ENCODE measurements at places on chromosomes 2 and 18.

DNA sequence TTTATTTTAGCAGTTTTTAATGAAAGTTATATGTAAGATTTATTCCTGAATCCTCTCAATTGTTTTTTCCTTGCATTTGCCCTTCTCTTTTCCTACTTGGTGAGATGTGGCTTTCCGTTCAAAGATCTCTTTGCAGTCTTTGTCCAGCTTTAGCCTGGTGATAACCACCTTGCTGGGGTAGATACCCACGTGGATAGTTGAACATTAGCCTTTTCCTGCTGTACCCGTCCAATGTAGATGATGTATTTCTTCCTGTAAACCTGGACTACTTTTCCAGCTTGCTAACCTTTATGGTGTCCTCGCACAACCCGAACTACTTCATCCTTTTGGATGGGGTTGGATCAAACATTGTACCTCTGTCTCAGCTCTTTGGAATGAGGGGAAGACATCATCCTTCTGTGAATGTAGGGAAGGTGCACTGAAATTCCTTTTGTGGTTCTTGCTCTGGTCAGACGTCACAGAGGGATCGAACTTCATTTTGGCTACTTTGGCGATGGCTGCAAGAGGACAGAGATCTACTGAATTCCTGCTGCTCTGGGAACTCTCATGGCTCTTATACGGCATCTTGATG is 293.2 kb upstream of the EPAS1 start:
- no peak for DNase-seq

DNA sequence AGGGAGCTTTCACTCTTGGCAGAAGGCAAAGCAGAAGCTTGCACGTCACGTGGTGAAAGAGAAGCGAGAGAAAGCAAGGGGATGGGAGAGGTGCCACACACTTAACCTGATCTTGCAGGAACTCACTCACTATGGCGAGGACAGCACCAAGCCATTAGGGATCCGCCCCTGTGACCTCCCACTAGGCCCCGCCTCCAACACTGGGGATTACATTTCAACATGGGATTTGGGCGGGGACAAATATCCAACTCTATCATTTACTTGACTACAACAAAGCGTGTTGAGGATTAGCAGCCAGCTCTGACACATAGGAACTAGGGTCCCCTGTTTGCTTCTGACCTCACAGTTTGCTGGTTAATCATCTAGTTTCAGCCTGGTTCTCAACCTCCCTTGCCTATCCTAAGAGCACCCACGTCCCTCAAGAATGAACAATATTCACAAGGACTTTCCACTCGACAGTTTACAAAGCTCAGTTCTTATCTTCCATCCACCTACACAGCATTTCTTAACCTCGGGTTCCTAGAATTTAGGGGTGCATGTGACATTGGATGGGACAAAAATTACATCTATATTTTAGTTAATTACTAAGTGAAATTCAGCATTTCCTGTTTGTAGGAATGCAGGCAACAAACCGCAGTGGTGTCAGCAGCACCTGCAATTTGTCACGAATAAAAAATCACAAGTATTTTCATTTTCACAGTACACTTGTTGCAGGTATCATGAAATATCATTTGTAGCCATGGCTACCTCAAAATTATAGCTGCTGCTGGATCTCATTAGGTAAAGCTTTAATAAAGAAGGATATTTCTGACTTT is 36.0 kb downstream of the LBH start:
- no peak for DNase-seq

- no peak for DNase-seq
These were observed 110.0 kb downstream of the CDH20 start for GRCh38 chr18:61443081-61443725.

GRCh38 chr2:55952415-55952814 is 28.8 kb upstream of the EFEMP1 start:
- DNase-seq, result no peak

- no peak for DNase-seq
These were observed 55.7 kb upstream of the LYPD1 start for GRCh38 chr2:132725748-132726147.

DNA sequence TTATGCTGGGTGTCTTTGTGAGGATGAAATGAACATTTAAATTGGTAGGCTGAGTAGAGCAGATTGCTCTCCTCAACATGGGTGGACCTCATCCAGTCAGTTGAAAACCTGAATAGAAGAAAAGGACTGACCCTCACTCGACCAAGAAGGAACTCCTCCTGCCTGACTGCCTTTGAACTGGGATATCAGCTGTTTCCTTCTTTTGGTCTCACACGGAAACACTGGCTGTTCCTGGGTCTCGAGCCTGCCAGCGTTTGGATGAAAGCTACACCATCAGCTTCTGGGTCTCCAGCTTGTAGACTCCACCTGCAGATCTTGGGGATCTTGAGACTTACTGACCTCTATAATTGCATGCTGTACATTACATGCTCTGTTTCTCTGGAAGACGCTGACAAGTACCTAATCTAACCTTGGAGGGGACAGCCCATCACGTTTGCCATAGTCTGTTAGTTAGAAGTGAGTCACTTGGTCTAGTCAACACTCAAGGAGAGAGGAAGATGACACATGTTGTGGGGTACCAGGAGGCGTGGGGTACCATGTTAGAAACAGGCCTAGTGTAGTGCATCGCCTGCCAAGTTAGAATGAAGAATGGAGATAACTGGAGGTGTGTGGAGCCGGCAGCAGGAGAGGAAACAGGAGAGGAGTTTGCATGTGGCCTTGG is 267.0 kb downstream of the MREG start:
- DNase-seq, result no peak

DNA sequence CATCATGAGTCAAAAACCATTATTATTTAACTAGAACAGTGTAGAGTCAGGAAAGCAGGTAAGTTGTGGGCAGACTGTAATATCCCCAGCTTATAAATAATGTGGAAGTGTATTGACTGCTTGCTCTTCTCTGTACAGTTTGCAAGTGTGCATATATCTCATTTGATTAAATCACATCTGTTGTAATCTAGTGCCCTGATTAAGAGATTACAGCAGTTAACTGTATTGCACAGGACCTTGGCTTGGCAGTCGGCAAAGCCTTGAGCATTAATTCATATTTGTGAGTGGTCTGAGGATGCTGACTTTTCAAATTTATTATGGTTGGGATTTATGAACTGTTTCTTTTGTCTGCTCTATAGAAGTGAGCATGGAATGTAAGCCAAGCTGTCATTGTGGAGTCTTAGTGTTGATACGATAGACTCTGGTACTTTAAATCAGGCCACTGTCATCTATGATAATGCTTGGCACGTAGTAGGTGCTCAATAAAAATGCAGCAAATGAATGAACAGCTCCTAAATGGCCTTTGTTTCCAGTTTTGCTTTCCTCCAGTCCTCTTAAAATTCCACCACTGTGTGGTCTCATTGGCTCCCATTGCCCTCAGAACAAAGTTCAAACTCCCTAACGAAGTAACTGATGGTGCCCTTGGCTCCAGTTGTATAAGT is 48.3 kb downstream of the RAB31 start:
- DNase-seq, result no peak

- DNase-seq, result no peak
These were observed 16.2 kb upstream of the TMEM178A start for GRCh38 chr2:39649511-39649910.

DNA sequence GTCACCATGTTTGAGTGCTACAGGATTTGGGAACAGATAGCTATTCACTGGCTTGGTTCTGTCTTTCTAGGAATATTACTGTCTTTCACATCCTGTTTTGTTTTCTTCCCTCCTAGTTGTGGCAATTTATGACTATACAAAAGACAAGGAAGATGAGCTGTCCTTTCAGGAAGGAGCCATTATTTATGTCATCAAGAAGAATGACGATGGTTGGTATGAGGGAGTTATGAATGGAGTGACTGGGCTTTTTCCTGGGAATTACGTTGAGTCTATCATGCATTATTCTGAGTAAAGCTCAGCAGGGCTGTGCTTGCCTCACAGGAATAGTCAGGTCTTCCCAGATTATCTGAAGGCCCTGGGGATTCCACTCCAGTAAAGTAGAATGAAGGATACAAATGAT is 98.9 kb downstream of the ABI2 start:
- no peak for DNase-seq

DNA sequence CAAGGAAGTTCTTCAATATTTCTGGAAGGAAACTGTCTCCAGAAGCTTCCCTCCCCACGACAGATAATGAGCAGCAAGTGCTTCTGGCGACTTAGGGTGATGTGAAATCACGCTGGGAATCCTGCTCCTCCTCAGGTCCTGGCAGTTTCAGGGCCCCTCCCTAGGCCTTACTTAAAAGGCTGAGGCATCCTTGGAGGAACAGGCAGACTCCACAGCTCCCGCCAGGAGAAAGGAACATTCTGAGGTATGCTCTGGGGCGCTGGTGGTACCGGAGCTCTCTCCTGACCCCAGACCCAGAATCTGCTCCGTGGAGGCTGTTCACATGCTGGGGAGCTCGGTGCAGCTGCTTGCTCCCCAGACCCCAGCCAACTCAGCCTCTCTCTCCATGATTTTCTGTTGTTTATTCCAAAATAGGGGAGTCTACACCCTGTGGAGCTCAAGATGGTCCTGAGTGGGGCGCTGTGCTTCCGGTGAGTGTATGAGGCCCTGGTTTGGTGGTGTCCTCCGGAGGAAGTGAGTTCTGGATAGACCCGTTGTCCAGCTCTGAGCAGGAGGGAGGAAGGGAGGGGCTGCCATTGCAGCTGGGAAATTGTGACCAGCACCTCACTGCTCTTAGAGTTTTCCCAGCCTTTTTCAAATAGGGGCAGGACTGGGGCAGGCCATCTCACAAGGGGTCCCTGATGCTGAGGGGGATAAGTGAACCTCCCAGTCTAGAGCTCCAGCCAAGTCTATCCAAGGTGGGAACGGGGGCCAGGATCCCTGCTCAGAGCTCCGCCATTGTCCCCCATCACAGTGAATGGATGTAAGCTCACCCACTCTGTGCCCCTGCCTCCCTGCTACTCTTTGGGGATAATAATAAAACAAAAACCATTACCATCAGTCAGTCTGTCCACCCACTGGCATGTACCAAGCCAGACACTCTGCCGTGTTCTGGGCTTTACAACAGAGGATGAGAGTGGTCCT is at the start of gene IL36RN:
Gene IL36RN (plus strand): TSS at position 201 of the 963 bp plus-strand sequence. CDS start 241 bp downstream, at position 442.
- no peak for DNase-seq

DNA sequence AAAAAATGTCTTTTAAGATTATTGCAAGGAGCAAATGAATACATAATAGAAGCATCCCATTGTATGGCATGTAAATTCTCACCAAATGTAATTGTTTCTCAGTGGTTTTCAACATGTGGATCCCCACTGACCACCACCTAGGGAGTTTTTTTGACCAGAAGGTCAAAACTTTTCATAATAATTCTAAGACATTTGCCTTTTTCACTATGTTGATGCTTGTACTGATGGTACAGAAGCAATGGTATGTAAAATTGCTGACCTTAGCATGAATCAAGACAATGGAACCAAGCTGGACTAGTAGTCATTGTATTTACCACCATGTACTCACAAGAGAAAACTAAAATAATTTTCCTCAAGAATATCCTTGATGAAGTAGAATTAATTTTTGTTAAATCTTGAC is 36.8 kb downstream of the RAB10 start:
- no peak for DNase-seq

GRCh38 chr2:17133052-17133671 is 385.1 kb downstream of the RAD51AP2 start:
- DNase-seq, result no peak

DNA sequence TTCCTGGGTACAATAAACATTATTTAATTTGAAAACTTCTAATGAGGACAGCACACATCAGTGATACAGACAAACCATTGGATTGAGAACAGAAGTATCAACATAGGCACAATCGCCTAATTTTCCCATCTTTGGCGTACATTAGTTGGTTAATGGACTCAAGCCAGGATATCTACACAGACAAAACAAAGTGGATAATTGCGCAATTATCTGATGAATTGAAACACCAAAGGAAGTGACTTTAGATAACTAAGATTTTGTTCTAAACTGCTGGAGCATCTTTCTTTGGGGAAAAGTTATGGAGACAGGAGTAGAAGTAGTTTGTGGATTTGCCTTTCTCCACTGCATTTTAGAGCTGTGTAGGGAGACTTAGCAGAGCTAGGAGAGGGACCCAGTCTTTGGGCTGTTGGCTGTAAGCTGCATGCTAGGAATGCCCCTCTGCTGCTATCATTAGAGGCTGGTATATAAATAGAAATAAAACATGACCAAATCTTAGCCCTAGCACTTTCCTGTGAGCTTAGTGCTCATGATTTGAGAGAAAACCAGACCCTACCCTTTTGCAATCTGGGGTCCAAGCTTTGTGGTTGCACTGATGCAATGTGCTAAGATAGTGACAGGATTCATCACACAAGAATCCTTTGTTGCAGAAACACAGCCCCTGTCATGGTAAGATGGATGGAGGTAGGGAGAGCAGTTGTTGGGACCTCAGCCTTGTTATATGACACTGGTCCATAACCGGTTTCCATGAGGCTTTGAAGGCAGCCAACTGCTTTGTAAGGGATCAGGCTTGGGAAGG is 264.5 kb upstream of the PIK3C3 start:
- DNase-seq, result no peak

- no peak for DNase-seq
These were observed 22.7 kb downstream of the LDLRAD4 start for GRCh38 chr18:13241083-13241892.

GRCh38 chr2:223674998-223675609 is 72.9 kb upstream of the SCG2 start:
- peak; percentile 46 for DNase-seq

DNA sequence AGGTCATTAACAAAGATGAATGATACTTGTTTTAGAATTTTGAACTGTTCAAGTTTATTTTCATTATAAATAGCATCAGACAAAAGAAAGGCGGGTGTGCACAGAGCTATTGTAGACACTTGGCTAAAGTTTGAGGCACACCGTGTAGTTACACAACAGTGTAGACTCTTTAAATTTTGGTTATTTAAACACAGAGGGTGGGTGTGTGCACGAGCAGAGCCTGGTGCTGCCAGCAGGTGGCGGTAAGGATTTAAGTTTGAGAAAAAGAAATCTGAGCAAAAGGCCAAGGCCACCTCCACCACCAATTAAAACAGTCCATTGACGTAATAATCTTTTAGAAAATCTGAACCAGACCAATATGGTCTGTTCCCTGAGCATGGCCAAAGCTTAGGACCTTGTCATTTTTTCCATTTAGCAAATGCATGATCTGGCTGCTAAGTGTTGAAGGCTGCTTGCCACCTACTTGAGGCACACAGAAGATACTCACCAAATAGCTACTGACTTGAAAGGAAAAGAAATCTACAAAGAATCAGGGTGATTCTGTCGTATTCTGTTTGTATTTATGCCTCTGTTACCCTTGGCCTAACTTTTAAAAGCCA is 14.3 kb downstream of the COPS7B start:
- no peak for DNase-seq

DNA sequence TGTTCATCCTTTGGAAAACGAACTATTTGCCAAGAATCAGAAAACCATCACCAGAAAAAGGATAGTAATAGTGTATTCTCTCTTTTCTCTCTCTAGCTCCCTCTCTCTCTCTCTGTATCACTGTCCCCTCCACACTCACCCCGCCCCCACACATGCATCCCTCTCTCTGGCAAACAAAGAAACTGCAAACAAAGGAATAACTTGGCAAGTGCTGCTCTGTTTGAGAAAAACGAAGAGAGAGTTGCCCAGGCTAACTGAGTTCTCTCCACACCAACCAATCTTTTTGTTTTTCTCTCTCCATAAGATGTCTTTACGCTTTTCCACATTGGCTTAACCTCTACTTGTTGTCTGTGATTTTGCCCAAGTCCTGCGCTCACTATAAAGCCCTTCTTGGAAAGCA is 316.2 kb downstream of the EPHA4 start:
- DNase-seq, result no peak

GRCh38 chr18:61528961-61529360 is 195.7 kb downstream of the CDH20 start:
- DNase-seq, result no peak

All from mammary epithelial cell (primary cell).